Melanocyte of skin (primary cell): ENCODE measurements at places on chromosomes 3 and 15. TPM values are rescaled to one million over a fixed set of nuclear protein-coding genes. Genes with fewer than 3 reads are reported as not detected.

Gene FOXB1
- not detected in 2 replicates for total RNA-seq

Gene LOXL1
- 4.5 and 10.2 TPM in 2 replicates for total RNA-seq

Gene KCNH8
- total RNA-seq = 0.69 and 0.73 TPM in 2 replicates

Gene ZNF385D
- total RNA-seq = 0.33 TPM in 1 of 2 replicates, not detected in the other

Gene LRRC15
- total RNA-seq = under 0.01 TPM in 1 of 2 replicates, not detected in the other

Gene GOLGA8T
- not detected in 2 replicates for total RNA-seq
